RPMI7951 (cell line): ENCODE measurements at places on chromosomes 2 and 18.

DNA sequence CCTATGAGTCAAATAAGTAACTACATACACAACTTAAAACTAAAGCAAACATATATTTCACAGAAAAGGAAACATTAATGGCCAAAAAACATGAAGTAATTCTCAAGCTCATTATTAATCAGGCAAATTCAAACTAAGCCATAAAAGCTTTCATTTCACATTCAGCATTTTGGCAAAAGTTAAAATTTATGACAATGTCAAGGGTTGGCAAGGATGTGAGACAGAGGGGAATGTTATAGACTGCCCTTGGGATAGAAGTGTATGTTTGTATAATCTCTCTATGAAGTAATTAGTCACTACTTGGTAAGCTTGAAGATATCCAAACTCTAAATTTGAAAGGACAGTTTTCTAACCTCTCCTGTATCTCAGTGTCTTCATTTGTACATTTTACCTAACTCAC lies 539.4 kb downstream of the RIT2 start:
- DNase-seq = no peak

- DNase-seq = peak; percentile 86
These were observed 99.9 kb downstream of the TRIB2 start for GRCh38 chr2:12816379-12817306.

- DNase-seq = no peak
These were observed 235.6 kb upstream of the HNRNPA3 start for GRCh38 chr2:176976736-176977685.

- DNase-seq = peak; percentile 64
These were observed 156.0 kb downstream of the SEPTIN10 start for GRCh38 chr2:109457794-109458193.

DNA sequence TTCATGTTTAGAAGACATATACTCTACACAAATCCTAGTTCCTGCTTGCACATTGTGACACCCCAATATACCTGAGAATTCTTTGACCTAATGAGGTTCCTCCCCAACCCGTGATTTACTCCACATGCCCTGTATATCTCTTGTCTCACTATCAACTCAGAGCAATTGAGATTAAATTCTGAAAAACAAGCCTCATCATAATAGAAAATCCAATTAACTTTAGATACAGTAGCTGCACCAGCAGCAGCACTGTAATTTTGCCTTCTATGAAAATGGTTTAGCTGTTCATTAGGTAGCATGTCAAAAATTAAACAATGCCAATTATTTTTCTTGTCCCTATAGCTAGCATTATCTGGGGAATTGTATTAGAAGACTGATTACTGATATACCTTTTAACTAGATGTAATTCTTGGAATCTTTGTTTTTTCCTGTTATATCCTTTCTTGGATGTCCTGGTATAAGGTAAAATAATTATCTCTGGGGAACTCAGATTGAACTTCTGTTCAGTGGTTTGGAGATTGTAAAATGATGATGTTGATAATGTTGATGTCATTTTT lies 218.9 kb upstream of the TANK start:
- DNase-seq = no peak
